ENCODE measurements at places on chromosomes 7 and 10.

DNA sequence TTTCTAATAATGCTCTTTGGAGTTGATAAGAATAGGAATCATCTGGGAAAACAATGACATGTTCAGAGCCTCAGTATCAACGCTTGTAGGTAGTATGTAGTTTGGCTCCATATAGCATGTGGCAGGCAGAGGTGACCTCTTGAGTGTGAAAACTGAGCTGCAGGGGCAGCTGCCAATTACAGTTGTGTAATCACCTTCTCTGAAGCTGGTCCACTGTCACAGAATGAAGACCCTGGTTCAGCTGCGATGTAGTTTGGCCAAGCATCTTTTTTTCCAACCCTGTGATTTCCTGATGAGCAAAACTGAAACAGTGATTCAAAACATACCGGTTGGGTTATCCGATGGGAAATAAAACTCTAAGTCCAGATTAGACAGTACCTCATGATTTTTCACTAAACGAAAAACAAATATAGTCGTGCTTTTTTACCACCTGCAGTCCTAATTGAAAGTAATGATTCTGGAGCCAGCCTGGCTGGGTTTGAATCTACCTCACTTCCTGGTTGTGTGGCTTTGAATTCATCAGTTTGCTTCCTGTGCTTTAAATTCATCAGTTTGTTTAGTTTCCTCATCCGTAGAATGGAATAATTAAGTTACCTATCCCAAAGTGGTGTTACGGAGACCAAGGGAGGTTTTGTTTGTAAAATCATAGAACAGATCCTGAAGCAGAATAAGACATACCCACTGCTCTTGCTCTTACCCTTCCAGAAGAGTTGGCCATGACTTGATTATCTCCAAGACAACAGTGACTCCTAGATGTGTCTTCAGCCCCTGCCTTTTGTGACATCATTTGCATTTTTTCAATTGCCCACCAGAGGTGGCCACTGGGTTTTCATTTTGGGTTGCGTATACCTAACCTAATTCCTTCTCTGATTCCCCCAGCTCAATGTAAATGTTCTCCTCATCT, 87.4 kb downstream of the CELF2 start:
- no peak for DNase-seq

DNA sequence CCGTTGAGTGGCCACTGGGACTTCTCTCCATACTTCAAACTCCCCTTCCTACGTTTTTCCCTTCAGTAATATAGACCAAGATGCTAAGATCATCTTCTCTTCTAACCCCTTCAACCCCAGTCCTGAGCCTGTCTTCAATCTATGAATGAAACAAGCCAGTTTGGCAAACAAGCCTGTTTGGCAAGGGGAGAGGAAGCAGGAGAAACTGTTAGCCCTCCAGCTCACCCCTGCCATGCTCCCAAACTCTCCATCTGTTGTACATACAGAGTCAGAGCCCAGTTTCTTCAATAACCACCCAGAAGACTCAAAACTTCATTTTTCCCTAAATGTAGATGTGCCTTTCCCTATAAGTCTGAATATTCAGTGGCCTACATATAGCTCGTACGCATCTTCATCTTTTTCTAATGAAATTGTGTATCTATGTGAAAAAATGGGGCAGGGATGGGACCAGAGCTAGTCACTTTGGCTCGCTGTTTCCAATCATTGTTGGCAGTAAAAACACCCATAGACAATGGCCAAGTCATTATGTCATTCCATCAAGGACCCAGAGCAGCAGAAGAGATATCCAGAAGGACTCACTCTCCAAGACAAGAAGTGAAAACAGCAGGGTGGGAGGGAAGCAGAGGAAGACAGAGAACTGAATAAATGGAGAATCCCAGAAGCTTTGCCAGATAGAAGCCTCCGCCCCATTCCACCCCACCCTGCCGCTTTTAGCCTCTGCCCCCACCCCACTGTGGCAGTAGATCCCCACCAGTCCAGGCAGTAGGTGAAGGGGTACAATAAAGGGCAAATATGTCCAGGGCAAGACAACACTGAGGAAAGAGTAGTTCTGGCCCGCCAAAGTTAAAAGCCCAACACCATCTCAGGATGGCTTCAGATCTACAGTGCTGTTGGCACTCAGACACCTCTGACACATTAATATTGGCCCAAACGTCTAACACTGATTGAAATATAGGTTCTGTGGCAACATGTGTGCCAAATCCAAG, 87.3 kb downstream of the DOCK4 start:
- no peak for DNase-seq

DNA sequence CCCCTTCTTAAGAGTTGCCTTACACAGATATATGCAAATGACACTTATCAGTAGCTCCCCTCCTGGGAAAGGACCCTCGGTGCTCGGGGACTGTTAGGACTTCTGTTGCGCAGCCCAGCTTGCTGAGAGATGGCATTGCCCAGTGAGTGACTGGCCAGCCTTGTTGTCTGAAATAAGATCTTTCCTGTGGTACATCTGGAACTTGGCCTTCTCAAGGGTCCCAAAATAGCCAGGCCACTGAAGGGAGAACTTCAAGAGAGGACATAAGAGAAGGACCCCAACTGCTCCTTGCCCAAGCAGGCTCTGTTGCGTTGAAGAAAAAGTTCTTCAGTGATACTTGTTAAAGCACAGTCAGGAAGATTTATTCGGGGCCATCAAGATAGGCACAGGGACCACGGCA, 17.3 kb downstream of the BAG3 start:
- no peak for DNase-seq

DNA sequence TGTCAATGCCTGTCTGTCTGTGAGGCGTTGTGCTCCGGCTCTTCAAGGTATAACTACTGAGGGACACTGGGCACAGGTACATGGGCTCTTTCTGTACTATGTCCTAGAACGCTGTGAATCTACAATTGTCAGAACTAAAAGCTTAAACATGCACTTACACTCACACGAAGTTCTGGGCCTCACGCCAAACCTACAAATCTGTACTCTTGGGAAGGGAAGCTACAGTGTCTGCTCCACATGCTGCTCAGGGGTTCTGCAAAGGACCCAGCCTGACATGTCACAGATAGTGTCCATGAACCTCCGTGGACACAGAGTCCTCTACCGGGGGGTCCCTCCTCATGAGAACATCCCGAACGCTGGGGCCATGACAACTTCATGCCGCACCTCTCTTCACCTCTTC, 268.7 kb downstream of the WDR37 start:
- no peak for DNase-seq

GRCh38 chr10:93334901-93335327, 147.2 kb downstream of the MYOF start:
- DNase-seq: no peak

DNA sequence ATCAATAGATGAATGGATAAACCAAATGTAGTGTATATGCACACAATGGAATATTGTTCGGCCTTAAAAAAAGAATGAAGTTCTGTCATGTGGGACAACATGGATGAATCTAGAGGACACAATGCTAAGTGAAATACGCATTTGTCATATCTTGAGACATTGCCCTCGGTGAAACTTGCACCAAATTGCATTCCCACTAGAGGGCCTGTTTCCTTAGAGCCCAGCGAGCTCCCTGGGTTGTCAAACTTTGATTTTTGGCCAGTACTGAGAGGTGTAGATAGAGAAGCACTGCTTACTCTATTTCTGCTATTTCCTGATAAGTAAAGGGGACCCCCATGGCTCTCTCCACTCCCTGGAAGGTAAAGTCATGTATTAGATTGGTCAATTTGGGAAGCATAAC, 157.1 kb downstream of the GPAM start:
- DNase-seq: no peak

GRCh38 chr7:102184303-102184702, 102.4 kb upstream of the SH2B2 start:
- DNase-seq: no peak

DNA sequence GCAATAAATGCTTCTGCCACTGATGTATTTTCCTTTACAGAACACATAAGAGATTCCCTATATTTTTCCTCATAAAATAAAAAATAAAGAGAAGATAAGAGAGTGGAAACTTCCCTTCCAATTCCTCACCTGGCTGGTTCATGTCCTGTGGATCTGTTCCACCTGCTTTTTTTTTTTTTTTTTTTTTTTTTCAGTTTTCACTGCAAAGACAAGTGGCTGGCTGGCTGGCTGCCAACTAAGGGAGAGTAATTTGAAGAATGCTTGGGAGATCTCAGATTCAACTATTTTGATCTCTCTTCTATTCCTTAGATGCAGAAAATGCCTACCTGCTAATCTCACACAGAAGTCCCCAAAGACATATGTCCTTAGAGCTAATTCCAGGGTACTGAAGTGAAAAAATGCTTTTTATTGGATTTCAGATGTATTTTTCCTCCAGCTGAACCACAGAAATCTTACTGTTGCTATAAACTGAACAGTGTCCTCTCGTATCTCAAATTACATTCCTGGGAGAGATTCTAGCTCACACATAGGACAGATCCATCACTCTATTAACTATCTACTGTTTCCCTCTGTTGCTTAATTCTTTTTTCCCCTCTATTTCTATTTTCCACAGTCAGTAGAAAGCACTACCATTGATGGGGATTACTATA, 120.8 kb downstream of the NRCAM start:
- no peak for DNase-seq

- no peak for DNase-seq
Measured at GRCh38 chr7:117381362-117381761, 45.9 kb downstream of the ASZ1 start.

GRCh38 chr7:25454562-25455041, 226.3 kb upstream of the NPVF start:
- no peak for DNase-seq

- no peak for DNase-seq
Measured at GRCh38 chr10:754914-755313, 65.4 kb upstream of the DIP2C start.

DNA sequence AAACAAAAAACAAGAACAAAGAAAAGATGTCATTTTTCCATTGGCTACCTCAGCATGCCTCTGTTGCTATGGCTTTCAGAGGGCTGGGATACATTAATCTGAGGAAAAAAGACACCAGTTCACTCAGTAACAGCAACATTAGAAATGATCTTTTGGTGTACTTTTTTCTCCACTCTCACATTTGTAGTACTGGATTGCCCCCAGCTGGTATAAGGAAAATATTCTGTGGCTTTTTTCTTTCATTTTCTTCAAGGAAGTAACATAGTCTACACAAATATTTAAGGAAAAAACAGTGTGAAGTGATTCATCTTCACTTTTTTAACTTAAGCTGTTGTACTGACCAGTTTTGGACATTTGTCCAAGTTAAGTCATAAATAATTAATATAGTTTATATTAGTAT, 482.3 kb downstream of the SORCS1 start:
- no peak for DNase-seq

DNA sequence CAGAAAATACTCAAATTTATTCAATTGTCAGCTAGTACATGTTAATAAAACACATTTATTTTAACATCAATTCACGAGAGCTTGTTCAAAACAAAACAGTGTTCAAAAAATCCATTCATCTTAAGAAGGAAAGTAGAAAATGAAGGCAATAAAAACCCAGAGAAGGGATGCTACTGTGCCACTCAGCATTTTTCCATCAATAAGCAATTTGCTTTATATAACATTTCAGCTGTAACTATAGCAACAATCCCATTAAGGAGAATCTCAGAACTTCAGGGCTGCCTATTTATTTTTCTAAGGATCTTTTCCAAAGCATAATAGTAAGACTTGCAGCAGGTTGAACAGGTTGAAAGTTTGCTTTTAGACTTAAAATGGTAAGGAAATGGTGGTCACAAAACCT, 190.5 kb downstream of the PCLO start:
- DNase-seq: no peak

DNA sequence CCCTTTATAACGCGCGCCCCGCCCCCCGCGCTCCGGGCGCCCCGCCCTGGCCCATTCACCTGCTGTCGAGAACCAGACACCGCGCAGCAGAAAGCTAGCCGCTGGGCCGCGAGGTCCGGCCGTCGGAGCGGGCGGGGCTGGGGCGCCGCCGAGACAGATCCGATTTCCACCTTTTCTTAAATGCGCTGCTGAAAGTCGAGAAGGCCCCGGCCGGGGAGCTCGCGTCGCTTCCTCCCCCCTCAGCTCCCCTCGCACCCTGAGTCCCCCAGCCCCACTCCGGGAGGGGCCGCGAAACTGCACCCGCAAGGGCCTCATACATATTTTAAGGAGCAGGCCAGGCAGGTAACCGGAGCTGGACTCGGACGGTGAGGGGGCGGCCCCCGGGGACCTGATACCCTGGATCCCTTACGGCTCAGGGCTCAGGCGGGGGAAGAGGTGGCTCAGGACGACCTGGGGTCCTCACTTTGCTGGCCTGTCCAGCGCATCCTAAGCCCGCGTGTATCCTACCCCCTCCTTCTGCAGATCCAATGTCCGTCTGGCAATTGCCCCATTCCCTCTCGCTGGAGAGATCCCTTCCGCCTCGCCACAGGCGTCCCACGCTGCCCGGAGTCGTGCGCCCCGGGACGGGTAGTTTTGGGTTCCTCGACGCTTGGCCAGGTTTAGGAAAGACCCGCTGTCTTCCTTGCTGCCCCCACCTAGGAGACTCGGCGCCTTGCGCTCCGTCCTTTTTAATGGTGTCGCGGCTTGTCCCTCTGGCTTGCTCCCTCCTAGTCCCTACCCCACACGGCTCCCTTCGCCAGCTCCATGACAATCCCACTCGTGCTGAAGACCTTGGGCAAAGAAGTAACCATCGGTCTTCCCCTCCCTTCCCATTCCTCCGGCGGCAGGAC, 170.6 kb downstream of the UBE2H start:
- no peak for DNase-seq

- DNase-seq: no peak
Measured at GRCh38 chr10:89553064-89553734, 17.8 kb upstream of the SLC16A12 start.

GRCh38 chr7:55172161-55172560, 153.3 kb downstream of the EGFR start:
- DNase-seq: no peak

- DNase-seq: no peak
Measured at GRCh38 chr7:33870120-33870519, 35.2 kb upstream of the BMPER start.

DNA sequence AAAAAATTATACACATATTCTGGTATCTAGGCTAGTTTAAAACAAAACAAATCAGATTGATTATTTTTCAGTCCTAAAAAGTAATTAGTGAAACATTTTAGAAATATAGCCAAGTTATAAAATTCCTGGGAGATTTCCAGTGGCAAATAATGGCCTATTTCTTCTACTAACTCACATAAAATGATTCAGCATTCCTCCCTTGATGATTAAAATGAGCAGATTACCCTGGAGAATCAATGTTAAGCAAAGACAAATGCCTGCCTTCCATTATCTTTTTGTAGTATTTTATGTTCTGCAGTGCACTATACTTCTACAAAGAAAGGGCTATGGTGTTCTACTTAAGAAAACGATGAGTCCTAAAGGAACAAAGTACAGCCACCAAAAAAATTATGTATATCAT, 53.6 kb downstream of the PARD3 start:
- DNase-seq: no peak

GRCh38 chr7:37000511-37000910, 276.2 kb upstream of the AOAH start:
- DNase-seq: no peak
